Activated T-cell treated with anti-CD3 and anti-CD28 coated beads, Interleukin-2, amount 50 U/mL, for 72 hours (primary cell): ENCODE measurements at places on chromosomes 1 and 21. TPM values are rescaled to one million over a fixed set of nuclear protein-coding genes. Genes with fewer than 3 reads are reported as not detected.
A peak's percentile ranks its signal among the peaks of the same experiment; 100 is the strongest.

DNA sequence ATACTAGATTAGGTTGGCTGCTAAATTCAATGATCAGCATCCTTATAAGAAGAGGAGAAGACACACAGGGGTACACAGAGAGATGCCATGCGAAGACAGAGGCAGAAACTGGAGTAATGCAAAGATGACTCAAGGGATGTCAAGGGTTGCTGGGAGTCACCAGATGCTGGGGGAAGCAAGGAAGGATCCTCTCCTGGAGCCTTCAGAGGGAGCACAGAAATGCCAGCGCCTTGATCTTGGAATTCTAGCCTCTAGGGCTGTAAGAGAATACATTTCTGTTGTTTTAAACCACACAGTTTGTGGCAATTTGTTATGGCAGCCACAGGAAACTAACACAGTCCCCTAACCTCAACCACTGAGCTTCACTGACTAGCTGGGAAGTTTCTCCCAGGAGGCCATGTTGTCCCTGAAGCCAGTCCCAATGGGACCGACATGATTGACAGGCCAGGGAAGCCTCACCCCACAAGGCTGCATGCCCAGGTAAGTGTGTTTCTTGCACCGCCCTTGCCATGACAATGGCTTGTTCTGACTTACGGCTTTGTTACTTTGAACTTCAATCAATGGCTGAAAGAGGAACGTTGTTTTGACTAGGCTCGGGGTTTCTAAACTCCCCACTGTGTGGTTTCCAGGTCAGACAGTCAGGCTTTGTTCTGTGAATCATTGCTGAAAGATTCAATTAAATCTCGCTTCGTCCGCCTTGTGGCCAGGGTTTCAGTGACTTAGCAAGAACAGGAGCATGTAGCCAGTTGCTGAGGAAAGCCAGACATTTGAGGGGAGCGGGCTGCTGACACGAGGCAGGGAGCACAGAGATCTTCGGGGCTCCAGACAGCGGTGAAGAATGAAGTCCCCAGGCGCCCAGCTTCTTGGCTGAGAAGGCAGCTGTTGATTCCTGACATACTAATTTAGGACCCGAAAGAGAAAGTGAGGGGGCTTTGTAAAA, 62.3 kb downstream of the RUNX1 start:
- H3K27ac ChIP-seq = peak overlapping the region; percentile 77
- H3K27me3 ChIP-seq = no peaks in the 10 kb centered on the region
- H3K4me1 ChIP-seq = peaks cover 96% of the 10 kb centered on the region
- H3K36me3 ChIP-seq = no peaks in the 10 kb centered on the region

The C1orf53 gene
- not detected for total RNA-seq

The C8B gene
- total RNA-seq = not detected

The PARS2 gene
- total RNA-seq = 7.3 TPM

The PTGER3 gene
- not detected for total RNA-seq
